Activated T-cell treated with anti-CD3 and anti-CD28 coated beads for 4 hours (primary cell): ENCODE measurements at places on chromosomes 13 and 19.
A peak's percentile ranks its signal among the peaks of the same experiment; 100 is the strongest.

GRCh38 chr19:50020481-50020880 is 4.7 kb downstream of the VRK3 start:
- DNase-seq: no peak

GRCh38 chr13:24683838-24684599 is 3.8 kb downstream of the ATP12A start:
- peak; percentile 42 for DNase-seq

DNA sequence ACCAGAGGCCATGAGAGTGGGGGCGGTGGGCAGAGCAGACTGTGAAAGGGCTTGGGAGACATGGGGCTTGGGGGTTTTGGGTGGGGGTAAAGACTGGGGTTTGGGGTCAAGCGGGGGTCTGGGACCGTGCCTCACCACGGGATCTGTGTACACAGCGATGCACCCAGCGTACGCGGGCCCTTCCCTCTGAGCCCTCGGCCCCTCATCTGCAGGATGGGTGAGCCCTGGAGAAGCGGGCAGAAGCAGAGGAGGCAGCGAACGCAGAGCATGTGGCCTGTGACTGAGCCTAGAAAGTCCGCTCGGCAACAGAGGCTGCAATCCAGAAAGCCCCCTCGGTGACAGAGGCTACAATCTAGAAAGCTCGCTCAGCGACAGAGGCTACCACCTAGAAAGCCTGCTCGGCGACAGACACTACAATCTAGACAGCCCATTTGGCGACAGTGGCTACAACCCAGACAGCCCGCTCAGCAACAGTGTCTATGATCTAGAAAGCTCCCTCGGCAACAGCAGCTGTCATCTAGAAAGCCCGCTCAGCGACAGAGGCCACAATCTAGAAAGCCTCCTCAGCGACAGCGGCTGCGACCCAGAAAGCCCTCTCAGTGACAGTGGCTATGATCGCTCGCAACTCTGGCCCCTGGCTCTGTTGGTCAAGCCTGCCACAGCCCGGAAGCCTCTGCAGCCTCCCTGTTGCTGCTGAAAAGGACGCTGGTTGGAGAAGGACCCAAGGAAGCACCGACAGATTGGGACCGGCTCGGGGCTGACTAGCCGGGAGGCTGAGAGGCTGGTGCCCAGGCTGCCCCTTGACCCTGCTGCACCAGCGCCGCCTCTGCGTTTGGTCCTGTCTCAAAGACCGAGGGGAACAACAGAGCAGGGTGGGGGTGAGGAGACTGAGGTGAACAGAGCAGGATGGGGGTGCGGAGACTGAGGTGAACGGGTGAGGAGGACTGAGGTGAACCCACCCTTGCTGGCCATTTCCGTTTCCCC is 68.6 kb downstream of the SPACA7 start:
- no peak for DNase-seq

DNA sequence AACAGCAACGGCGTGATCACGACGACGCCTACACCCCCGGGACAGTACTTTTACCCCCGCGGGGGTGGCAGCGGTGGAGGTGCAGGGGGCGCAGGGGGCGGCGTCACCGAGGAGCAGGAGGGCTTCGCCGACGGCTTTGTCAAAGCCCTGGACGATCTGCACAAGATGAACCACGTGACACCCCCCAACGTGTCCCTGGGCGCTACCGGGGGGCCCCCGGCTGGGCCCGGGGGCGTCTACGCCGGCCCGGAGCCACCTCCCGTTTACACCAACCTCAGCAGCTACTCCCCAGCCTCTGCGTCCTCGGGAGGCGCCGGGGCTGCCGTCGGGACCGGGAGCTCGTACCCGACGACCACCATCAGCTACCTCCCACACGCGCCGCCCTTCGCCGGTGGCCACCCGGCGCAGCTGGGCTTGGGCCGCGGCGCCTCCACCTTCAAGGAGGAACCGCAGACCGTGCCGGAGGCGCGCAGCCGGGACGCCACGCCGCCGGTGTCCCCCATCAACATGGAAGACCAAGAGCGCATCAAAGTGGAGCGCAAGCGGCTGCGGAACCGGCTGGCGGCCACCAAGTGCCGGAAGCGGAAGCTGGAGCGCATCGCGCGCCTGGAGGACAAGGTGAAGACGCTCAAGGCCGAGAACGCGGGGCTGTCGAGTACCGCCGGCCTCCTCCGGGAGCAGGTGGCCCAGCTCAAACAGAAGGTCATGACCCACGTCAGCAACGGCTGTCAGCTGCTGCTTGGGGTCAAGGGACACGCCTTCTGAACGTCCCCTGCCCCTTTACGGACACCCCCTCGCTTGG is 966 bp downstream of the JUNB start:
- DNase-seq: peak; percentile 76

DNA sequence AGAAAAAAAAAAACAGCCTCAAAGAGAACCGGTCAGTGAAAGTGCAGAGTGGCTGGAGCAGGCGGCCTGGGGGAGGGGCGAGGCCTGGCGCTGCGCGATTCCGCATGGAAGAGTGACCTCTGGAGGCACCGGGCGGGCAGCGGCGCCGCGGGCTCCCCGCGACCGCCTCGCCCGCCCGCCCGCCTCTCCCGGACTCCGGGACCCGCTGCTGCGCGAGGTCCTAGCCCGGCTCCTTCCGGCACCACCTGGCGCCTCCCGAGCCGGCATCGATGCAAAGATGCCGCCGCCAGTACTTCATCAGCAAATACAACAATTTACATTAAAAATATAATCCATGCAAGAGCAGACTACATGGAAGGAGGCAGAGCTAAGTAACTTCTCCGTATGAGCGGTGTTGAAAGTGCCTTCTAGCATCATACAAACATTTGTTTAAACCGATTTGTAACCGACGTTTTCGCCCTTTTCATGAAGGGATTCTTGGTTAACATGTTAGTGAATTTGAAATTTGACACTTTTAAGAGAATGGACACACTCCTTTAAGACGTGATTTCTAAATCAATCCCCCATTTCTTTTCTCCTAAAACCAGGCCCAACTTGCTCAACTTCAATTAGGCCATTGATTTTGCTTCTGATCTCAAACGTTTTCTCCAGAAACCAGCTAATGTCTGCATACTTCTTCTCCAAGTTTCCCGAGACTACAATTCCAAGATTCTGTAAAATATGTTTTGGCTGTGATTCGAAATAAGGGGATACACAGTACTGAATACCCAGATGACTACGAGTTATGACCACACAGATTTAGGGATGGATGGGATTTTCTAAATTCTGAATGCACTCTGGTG is 2.1 kb downstream of the EFNB2 start:
- no peak for DNase-seq

- DNase-seq: no peak
These were observed 678.9 kb upstream of the SLITRK5 start for GRCh38 chr13:86992251-86992650.

GRCh38 chr19:19181488-19181998 is 10.4 kb downstream of the BORCS8 start:
- DNase-seq: no peak

- no peak for DNase-seq
These were observed 589 bp downstream of the RBM26 start for GRCh38 chr13:79405501-79405830.

DNA sequence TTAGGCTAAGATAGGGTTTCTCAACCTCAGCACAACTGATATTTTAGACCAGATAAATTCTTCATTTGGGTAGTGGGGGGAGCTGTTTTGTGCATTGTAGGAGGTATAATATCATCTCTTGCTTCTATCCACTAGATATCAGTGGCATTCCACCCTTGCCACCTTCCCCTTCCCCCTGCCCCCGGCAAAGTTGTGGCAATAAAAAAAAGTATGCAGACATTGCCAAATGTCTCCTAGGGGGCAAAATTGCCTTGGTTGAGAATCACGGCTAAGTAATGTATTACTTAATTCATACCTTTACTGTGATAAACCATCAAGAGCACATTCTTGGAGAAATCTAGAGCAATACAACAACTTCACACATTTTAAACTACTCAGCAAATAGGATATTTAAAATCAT is 51.4 kb downstream of the UBL3 start:
- DNase-seq: no peak

DNA sequence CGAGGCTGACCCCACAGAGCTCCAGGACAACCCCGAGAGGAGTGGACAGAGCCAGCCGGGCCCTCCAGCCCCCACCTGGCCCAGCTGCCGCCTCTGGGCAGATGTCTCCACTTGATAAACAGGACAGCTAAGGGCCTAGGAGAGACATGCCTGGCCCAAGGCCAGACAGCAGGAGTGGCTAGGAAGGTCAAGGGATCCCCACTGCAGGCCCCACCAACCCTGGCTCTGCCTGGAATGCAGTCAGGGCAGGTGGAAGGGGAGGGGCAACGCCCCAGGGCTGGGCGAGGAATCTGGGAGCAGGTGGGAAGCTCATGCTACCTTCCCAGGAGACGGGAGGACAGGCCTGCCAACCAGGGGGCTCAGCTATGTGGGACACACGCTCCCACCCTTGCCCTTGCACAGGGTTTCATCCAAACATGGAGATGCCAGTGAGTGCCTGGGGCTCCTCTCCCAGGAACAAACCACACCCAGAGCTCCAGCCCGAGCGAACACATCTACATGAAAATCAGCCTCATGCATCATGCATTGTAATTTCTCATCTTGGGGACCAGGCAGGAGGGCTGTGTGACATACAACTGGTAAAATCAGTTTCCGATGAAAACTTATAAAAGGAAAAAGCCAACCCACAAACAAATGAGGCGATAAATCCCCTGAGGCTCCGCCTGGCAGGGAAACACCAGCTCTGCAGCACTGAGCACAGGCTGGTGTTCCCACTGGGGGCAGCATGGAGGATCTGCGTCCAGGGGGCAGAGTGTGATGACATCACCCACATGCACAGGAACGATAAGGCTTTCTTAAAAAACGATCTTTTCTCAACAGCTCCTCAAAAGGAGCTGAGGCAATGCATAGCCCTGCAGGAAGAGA is 25.0 kb downstream of the SH3GL1 start:
- DNase-seq: no peak

- no peak for DNase-seq
These were observed 1388.8 kb downstream of the UQCRFS1 start for GRCh38 chr19:27824108-27824507.

- DNase-seq: no peak
These were observed 2.2 kb downstream of the HCST start for GRCh38 chr19:35904311-35905068.

GRCh38 chr13:107296804-107297203 is 728.9 kb upstream of the ARGLU1 start:
- no peak for DNase-seq

DNA sequence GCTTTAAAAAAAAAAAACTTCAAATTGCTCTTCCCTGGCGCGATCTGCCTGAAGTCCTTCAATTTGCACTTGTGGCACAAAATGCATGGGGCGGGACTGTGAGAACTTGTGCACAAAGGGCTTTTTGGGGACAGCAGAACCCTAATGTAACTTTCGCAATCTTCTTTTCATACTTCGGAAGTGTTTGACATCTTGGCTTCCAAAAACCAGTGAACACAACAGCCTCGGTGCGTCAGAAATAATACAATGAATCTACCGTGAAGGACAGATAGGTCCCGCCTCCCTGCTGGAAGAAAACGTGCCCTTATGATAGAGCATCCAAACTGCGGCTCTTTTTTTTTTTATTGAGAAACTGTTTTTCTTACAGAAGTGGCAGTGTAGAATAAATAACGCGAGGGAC is 36.6 kb downstream of the KLF2 start:
- DNase-seq: no peak

- no peak for DNase-seq
These were observed 151.5 kb downstream of the NHLRC3 start for GRCh38 chr13:39189778-39190177.

- no peak for DNase-seq
These were observed 74.2 kb downstream of the FRY start for GRCh38 chr13:32105653-32106313.

DNA sequence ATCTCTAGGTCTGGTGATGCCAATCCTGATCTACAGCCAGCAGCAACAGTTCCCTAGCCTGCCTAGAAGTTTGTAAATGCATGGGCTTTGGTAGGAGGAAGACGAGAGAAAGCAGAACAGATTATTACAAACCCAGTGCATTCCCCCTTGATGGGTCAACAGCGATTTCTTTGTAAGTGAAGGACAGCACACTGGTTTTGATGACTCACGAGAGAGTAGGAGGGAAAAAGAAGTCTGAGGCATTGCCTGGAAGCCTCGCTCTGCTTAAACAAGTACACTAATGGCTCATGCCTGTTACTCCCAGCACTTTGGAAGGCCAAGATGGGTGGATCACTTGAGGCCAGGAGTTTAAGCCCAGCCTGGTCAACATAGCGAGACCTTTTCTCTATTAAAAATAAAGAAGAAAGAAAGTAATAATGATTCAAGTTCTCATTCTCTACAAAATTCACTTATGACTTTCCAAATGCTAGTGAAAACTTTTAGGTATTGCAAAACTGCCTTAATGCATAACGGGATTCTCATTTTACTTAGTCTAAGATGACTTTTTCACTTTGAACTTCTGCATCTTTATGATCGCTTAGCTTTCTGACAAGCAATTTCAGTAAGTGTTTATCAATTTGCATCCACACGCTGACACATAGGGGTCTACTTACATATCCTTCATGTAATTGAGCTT is 47.7 kb upstream of the USPL1 start:
- DNase-seq: no peak

- DNase-seq: no peak
These were observed 195.7 kb upstream of the IPO5 start for GRCh38 chr13:97757807-97758206.

DNA sequence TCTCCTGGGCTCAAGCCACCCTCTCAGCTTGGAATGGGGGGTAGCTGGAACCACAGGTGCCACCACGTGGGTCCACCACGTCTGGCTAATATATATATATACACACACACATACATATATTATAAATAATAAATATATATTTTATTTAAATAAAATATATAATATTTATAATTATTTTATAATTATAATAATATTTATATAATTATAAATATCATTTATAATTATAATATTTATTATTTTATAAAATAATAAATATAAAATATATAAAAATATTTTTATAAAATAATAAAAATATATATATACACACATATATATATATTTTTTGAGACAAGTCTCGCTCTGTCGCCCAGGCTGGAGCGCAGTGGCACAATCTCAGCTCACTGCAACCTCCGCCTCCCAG is 2.4 kb downstream of the ELANE start:
- DNase-seq: no peak

DNA sequence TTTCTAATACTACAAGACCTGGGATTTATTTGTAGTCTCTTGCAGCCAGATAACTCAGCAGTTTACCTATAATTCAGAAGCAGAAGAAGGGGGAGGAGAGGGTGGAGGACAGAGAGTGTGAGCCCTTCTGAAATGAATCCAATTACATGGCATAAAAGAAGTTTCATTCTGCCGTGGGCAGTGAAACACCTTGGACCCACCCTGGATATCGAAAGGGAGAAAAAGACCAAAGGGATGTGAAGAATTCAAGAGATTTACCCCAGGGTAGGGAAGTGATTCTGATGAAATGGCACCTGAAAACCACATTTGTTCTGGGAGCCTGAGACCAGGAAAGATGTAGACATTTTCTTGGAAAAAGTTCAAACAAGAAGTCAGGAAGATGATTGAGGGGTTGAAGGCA is 140.9 kb downstream of the NDFIP2 start:
- DNase-seq: no peak

- no peak for DNase-seq
These were observed 811 bp upstream of the PRMT1 start for GRCh38 chr19:49676136-49676783.

DNA sequence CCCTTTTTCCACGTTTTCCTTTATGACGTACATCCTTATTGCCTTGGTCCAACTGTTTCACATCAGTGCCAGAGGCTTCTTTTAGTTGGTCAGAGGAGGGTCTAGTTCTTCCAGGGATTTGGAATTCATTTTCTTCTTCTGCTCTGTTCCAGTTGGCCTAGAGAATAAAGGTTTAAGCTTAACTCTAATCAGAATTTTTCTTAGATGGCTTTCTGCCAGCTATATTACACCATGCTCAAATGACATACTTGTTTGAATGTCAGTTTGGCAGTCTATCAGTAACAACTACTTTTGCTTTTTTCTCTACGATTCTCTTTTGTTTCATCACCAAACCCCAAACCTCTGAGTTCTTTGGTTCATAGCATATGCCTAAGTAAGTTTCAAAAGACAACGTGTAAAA is 16.8 kb downstream of the SPART start:
- no peak for DNase-seq
